ENCODE measurements at places on chromosomes 5 and 9.

DNA sequence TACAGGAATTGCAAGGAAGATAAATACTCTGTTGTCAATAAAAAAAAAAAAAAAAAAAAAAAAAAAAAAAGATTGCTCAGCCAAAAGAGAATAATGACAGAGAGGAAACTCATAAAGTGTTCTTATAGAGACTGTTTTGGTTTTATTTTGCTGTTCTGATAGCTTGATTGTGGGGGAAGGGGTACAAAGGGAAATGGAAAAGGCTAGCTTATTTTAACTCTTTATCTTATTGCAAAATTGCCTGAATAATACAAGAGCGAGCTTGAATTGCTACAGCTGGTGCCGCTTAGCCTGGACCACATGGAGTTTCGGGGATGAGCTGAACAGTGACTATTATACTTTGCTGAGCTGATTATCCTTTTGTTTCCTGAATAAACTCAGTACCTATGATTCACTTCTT is 31.0 kb upstream of the SHISAL2B start:
- DNase-seq, result no peak

DNA sequence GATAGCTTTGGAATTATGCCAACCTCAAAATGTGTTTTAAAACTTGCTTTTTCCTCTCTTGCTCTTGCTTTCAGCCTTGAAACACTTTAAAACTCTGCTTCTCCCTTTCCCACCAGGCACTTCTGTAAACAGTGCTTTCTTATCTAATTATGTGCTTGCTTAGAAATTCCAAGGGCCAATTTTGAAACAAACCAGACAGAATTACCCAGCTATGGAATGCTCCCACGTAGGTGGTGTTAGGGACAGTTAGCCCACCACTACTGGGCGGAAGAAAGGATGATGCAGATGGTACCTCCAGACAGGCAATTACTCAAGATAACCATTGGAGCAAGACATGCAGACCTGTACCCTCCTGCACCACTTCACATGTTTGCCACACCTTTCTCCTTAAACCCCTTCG is 523.0 kb upstream of the PTPRD start:
- DNase-seq, result no peak

- no peak for DNase-seq
These were observed 139.8 kb downstream of the GAS1 start for GRCh38 chr9:86807367-86807976.

DNA sequence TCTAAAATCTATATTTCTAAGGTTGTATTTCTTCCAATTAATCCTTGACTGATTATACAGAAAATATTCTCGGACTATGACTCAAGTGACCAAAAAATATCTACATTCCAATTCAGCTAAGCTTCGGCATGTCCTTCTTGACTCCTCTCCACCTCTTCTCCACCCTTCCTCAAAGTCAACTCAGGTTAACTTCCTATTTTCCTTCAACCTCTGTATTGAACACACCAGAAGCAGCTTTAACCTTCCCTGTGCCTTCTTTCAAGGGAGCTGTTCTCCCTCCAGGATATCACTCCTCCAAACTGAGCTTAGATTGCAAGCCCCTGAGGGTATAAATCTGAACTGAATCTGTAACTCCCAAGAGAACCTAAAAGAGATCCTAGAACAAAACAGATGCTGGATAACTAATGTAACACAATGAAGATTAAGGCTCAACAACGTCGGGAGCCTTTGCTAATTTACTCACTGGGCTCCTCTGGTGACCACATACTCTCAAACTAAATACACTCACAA is 1.1 kb downstream of the SLCO4C1 start:
- no peak for DNase-seq

DNA sequence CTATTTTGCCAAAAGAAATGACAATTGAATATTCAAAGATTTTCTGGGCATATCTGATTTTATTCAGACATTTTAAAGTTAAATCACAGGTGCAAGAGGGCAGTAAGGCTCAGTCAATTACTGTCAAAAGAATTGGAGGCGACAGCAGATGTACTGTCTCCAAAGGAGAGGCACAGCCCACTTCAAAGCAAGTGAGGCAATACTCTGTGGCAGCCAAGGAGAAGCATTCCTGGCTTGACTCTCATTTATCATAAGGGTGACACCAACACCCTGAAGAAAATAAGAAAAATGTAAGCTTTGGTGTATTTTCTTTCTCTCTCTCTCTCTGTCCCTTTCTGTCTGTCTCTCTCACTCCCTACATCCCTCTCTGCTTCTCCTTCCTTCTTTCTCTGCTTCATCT is 93.3 kb downstream of the SVEP1 start:
- DNase-seq, result no peak

DNA sequence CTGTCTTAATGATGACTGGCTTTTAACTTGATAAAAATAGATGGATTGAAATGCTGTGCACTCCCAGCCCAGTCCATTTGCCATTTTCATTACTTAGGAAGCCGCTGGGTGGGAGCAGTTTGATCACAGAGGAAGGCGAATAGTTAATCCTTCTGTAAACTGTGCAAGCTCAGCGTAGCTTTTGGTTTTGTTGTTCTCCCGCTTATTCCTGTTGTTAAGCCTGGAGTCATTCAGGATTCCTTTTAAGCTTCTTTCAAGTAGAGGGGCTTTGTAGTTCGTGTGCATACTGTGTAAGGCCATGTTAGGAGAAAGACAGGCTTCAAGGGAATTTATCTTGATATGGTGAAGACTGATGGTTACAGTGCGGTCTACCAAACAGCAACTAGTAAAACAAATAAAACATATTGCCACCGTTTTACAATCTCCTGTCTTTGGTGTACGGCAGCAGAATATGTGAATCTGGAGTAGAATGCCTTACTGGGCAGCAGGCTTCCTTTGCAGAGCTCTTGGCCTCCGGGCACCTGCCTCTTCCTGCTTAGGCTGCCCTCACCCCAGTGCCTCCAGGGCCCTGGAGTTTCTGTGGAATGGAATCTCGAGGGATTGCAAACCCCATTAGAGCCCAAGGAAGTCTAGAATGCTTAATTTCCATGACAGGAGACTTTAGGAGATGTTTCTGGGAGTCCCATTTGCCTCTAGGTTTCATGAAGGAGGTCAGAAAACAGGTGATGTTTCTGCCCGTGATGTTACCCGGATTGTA is 141.4 kb downstream of the TRIO start:
- no peak for DNase-seq

DNA sequence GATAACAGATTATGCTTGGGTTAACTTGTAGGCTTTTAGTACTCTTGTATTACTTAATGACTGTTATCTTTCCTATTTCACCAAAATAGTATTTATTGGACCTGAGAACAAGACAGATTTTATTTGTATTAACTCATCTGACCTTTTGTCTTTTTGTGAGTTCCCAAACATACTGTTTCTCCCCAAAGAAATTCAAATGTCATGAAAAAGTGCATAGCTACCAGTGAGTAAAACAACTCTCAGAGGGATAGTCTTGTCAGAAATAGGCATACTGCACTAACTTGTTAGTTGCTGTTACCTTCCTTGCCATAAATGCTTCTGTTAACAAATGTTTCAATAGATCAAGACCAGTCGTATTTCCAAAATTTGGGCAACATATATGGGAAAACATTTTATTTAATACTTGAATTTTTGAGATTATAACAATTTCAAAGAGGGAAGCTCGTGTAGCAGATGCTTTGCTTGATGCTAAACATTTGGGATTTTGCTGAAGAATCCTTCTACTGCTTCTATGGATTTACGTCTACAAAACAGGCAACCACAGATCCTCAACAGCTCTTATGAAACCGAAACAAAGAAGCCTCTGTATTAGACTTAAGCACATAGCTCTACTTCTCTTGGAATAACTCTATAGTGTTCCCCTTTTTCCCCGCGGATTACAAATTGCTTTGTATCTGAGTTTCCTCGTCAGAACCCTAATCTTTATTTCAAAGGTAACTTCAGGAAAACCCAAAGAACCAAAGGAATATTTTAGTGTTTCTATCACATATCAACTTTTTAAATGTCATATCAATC is 248.8 kb downstream of the MCTP1 start:
- no peak for DNase-seq

- no peak for DNase-seq
These were observed 65.4 kb downstream of the SPATA31C2 start for GRCh38 chr9:88072831-88073375.
